ENCODE measurements at places on chromosomes 5 and 9.

- H3K27me3 ChIP-seq: no peaks in the 10 kb centered on the region
- no peaks in the 10 kb centered on the region for H3K36me3 ChIP-seq
- no peak overlapping the region for H3K27ac ChIP-seq
- no peak overlapping the region for H3K4me3 ChIP-seq
- no peak for DNase-seq
- H3K4me1 ChIP-seq: peaks cover 20% of the 10 kb centered on the region
Observed at GRCh38 chr5:143564417-143564816, 160.9 kb upstream of the NR3C1 start.

DNA sequence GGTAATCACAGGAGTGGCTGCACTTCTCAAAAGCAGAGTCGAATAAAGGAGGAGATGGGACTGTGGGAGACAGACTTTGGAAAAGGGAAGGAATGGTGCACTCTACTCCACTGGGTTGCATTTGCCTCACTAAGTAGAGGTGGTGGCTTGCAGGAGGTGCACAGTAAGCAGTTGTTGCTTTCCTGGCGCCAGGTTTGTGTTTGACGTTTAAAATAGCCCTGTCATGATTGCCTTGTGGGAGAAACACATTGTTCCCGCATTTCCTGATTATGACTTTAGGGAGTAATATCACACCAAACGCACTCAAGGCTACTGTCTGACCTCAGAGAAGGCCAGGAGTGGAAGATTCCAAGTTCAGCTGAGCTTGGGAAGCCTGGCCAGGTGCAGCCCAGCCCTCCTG, 36.7 kb downstream of the DMRT1 start:
- no peaks in the 10 kb centered on the region for H3K36me3 ChIP-seq
- H3K4me1 ChIP-seq: no peaks in the 10 kb centered on the region
- H3K27ac ChIP-seq: no peak overlapping the region
- no peak for DNase-seq

DNA sequence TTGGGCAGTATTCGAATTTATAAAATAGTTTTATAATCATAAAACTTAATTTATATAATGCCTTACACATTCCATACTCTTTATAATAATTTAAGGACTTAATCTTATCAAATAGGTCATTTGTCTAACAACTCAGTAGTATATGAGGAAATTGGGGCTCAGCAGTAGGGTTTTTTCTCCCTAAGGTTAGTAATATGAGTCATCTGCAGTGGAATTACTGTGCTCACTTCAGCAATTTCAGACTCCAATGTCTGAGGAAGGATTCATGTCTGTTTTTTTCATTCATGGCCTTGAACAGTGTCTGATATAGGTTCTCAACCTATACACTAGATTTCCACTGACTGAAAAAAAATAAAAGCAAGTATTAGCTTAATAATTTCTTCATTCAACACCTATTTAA, 7.4 kb downstream of the DMRTA1 start:
- no peaks in the 10 kb centered on the region for H3K27me3 ChIP-seq
- DNase-seq: no peak
- no peaks in the 10 kb centered on the region for H3K4me1 ChIP-seq
- no peak overlapping the region for H3K27ac ChIP-seq

- H3K27me3 ChIP-seq: no peaks in the 10 kb centered on the region
- no peak overlapping the region for H3K4me3 ChIP-seq
- no peaks in the 10 kb centered on the region for H3K36me3 ChIP-seq
- H3K4me1 ChIP-seq: no peaks in the 10 kb centered on the region
Observed at GRCh38 chr9:121984726-121985402, 108.2 kb downstream of the TTLL11 start.

DNA sequence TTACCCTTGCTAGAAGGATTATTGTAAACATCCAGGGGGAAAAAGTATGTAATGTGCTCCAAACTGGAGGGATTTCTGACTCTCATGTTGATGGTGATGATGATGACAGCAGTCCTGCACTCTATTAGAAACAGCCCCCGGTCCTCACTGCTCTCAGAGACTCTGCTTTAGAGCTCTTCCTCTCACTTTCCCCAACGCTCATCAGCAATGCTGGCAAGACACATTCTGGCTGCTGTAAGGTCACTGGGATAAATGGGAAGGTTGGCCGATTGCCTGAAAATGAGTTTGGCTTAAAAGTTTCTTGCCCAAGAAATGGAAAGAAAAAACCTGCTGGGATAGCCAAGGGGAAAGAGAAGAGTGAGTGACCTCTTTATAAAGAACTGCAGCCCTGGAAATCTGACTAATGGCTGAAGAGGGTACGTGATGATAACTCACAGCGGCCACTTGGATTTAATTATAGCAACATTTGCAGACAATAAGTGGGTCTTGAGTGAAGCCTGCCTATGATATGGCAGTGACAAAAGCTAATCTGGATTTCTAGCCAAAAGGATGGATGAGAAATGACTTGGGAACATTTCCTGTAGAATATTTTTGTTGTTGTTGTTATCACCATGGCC, 235.8 kb downstream of the TMEM38B start:
- no peaks in the 10 kb centered on the region for H3K36me3 ChIP-seq
- peaks cover 6% of the 10 kb centered on the region for H3K4me1 ChIP-seq
- H3K27ac ChIP-seq: no peak overlapping the region
- no peak for DNase-seq

- H3K4me1 ChIP-seq: peaks cover 9% of the 10 kb centered on the region
- no peaks in the 10 kb centered on the region for H3K27me3 ChIP-seq
- H3K27ac ChIP-seq: no peak overlapping the region
- H3K4me3 ChIP-seq: no peak overlapping the region
Observed at GRCh38 chr5:96747720-96748119, 60.0 kb downstream of the ERAP1 start.

DNA sequence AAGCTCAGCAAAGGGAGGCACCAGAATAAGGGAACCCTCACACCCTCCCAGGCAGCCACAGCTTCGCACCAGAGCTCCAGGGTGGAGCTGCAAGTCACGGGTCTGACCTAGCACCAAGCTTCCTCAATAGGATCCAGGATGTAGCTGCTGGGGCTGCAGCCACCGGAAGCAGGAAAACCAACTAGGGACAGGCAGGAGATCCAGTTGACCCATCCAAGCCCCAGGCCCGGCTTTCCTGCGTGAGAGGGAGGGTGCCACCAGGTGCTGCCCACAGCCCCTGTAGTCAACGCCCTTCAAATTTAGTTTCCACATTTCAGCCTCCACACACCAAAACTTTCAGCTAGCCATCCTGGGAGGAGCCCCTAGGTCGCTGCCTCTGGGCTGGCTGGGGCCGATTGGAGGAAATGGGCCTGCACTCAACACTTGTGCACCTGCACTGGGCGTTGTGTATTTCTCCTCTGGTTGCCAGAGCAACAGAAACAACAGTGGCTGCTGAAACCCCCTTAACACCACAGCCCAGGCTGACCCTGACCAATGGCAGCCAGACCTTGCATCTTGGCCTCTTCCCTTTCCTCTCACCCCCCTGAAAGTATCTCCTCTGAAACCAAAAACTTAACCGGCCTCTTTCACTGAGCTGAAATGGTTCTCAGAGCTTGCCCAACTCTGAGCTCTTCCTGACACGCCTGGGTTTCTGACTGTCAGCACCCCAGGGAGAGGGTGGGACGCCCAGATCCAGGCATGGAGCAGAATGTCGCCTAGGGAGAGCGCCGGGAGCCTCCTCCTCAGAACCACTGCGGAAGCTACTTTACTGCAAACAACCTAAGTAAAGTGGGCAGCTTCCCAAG, 226.5 kb upstream of the MAP3K1 start:
- H3K27me3 ChIP-seq: no peaks in the 10 kb centered on the region
- peak; percentile 64 for DNase-seq
- H3K4me1 ChIP-seq: peaks cover 49% of the 10 kb centered on the region
- H3K27ac ChIP-seq: peak overlapping the region; percentile 79
- H3K4me3 ChIP-seq: no peak overlapping the region

- H3K27me3 ChIP-seq: no peaks in the 10 kb centered on the region
- H3K4me1 ChIP-seq: no peaks in the 10 kb centered on the region
- H3K27ac ChIP-seq: no peak overlapping the region
- H3K36me3 ChIP-seq: no peaks in the 10 kb centered on the region
- peak overlapping the region; percentile 53 for H3K4me3 ChIP-seq
- DNase-seq: no peak
Observed at GRCh38 chr5:169299191-169299662, 1.7 kb downstream of the SLIT3 start.

GRCh38 chr5:178336889-178337288, 104.3 kb upstream of the PHYKPL start:
- no peaks in the 10 kb centered on the region for H3K36me3 ChIP-seq
- no peaks in the 10 kb centered on the region for H3K4me1 ChIP-seq
- H3K27ac ChIP-seq: no peak overlapping the region
- DNase-seq: no peak

DNA sequence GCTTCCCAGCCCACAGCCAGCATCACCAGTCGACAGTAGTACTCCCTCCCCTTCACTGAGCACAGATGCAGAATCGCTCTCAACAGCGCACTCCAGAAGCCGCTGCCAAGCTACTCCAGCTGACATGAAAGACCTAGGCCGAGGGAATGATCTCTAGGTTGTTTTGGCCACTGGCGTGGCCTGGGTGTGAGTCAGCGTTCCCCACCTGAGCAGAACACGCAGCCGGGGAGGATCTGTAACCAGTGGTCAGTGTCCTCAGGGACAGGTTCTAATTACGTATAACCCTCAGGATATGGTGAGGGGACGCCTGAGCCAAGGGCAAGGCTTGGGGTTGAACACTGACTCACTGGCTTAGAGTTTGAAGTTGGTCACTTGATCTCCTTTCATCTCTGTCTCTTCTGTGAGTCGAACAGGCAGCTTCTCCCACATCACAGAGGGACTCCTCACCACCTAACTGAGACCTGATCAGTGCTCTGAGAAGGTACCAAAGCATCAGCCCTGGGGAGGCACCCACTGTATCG, 76.9 kb upstream of the IL17B start:
- H3K4me1 ChIP-seq: peaks cover 12% of the 10 kb centered on the region
- DNase-seq: no peak
- H3K36me3 ChIP-seq: no peaks in the 10 kb centered on the region
- H3K4me3 ChIP-seq: no peak overlapping the region
- no peaks in the 10 kb centered on the region for H3K27me3 ChIP-seq

DNA sequence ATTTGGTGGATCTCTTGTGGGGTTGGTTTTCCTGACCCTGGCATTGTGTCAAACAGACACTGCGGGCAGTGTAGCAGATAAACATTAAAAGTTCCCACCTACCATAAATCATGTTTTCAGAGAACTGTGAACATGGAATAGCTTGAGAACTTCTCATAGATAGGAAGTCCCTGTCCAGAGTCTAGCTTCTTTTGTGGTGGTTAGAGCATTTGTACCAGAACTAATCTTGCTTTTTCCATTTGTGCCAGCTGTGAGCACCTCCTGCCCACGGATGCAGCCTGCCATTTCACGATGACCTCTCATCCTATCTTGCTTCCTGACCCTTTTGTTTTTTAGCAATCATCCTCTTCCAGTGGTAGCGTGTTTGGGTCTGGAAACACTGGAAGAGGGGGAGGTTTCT, 61.4 kb downstream of the FAM78A start:
- H3K4me3 ChIP-seq: no peak overlapping the region
- peaks cover 5% of the 10 kb centered on the region for H3K36me3 ChIP-seq
- no peak overlapping the region for H3K27ac ChIP-seq
- no peak for DNase-seq

- no peak overlapping the region for H3K27ac ChIP-seq
- no peak overlapping the region for H3K4me3 ChIP-seq
- DNase-seq: no peak
- H3K36me3 ChIP-seq: no peaks in the 10 kb centered on the region
- H3K4me1 ChIP-seq: peaks cover 4% of the 10 kb centered on the region
Observed at GRCh38 chr9:79889369-79889768, 317.6 kb downstream of the TLE4 start.

- DNase-seq: no peak
- H3K4me3 ChIP-seq: no peak overlapping the region
- no peak overlapping the region for H3K27ac ChIP-seq
- no peaks in the 10 kb centered on the region for H3K27me3 ChIP-seq
Observed at GRCh38 chr9:94802793-94803192, 76.3 kb downstream of the AOPEP start.

DNA sequence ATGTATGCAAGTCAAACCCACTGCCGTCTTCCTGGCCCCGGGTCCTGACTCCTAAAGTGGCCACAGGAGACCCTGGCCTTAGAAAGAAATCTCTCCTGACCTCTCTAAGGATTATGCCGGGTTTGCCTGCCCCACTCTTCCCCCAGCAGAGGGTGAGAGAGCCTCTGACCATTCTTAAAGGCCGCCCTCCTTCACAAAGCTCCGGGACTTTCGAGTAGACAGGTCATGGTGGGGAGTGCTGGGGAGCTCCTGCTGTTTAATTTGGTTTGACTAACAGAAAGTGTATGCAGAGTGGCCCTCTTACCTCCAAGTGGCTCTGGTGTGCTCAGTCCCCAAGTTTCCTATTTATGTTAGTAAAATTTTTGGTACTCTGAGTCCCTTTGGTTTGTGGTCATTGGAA, 111.8 kb downstream of the LRRC70 start:
- no peaks in the 10 kb centered on the region for H3K36me3 ChIP-seq
- H3K27me3 ChIP-seq: no peaks in the 10 kb centered on the region
- H3K4me3 ChIP-seq: no peak overlapping the region
- DNase-seq: no peak

Data from tibial nerve (tissue), 4 donors.